ENCODE measurements at places on chromosomes 11 and 22. TPM values are rescaled to one million over a fixed set of nuclear protein-coding genes. Genes with fewer than 3 reads are reported as not detected.

Gene RBMXL2
- not detected for polyA plus RNA-seq

Gene INS
- polyA plus RNA-seq: not detected

Gene LDHAL6A
- polyA plus RNA-seq: not detected

Gene PLAAT2
- polyA plus RNA-seq: 0.53 TPM

Gene APOL3
- 0.21 TPM for polyA plus RNA-seq

Gene KBTBD3
- polyA plus RNA-seq: 2.0 TPM

Gene TMEM151A
- polyA plus RNA-seq: 0.29 TPM

Gene OR56A1
- not detected for polyA plus RNA-seq

Gene KRTAP5-9
- polyA plus RNA-seq: not detected

Gene EHF
- polyA plus RNA-seq: not detected

Gene KIF18A
- 3.9 TPM for polyA plus RNA-seq

Gene SCGB2A2
- not detected for polyA plus RNA-seq

Gene MYOD1
- polyA plus RNA-seq: not detected

Gene SYT13
- polyA plus RNA-seq: not detected

Gene WNT11
- 0.43 TPM for polyA plus RNA-seq

Gene CNGA4
- polyA plus RNA-seq: 0.08 TPM

Gene PAK1
- polyA plus RNA-seq: 17.9 TPM

Gene KCNK4
- 0.16 TPM for polyA plus RNA-seq

Gene EHD1
- polyA plus RNA-seq: 57.6 TPM

Gene WT1
- 0.15 TPM for polyA plus RNA-seq

Gene APOBEC3C
- polyA plus RNA-seq: 11.7 TPM

Gene SLC1A2
- under 0.01 TPM for polyA plus RNA-seq

Gene DRD4
- polyA plus RNA-seq: not detected

Gene DRAP1
- polyA plus RNA-seq: 309 TPM

Gene OLFML1
- not detected for polyA plus RNA-seq

Gene FAM227A
- polyA plus RNA-seq: 1.9 TPM

Gene YIF1A
- polyA plus RNA-seq: 115 TPM

Gene CATSPER1
- polyA plus RNA-seq: 2.2 TPM

Gene CCDC81
- polyA plus RNA-seq: 0.49 TPM
